Type B pancreatic cell (in vitro differentiated cells): ENCODE measurements at places on chromosomes 6 and 20. TPM values are rescaled to one million over a fixed set of nuclear protein-coding genes. Genes with fewer than 3 reads are reported as not detected.
A peak's percentile ranks its signal among the peaks of the same experiment; 100 is the strongest.

GRCh38 chr6:1255636-1256365, 56.1 kb upstream of the FOXQ1 start:
- H3K4me1 ChIP-seq: no peaks in the 10 kb centered on the region
- H3K27ac ChIP-seq: no peak overlapping the region
- no peak overlapping the region for H3K4me3 ChIP-seq
- H3K27me3 ChIP-seq: peaks cover 18% of the 10 kb centered on the region

- H3K36me3 ChIP-seq: no peaks in the 10 kb centered on the region
- no peaks in the 10 kb centered on the region for H3K27me3 ChIP-seq
- H3K4me3 ChIP-seq: no peak overlapping the region
- H3K27ac ChIP-seq: no peak overlapping the region
- DNase-seq: no peak
- peaks cover 18% of the 10 kb centered on the region for H3K4me1 ChIP-seq
Measured at GRCh38 chr6:37866590-37867507, 47.3 kb downstream of the ZFAND3 start.

GRCh38 chr6:111157412-111157811, 70.1 kb downstream of the SLC16A10 start:
- H3K27me3 ChIP-seq: no peaks in the 10 kb centered on the region
- H3K27ac ChIP-seq: no peak overlapping the region
- H3K4me3 ChIP-seq: no peak overlapping the region
- DNase-seq: no peak
- no peaks in the 10 kb centered on the region for H3K4me1 ChIP-seq

GRCh38 chr6:91852252-91852651, 1265.4 kb upstream of the MAP3K7 start:
- no peaks in the 10 kb centered on the region for H3K4me1 ChIP-seq
- H3K27ac ChIP-seq: no peak overlapping the region
- DNase-seq: no peak
- no peaks in the 10 kb centered on the region for H3K27me3 ChIP-seq
- H3K36me3 ChIP-seq: no peaks in the 10 kb centered on the region

DNA sequence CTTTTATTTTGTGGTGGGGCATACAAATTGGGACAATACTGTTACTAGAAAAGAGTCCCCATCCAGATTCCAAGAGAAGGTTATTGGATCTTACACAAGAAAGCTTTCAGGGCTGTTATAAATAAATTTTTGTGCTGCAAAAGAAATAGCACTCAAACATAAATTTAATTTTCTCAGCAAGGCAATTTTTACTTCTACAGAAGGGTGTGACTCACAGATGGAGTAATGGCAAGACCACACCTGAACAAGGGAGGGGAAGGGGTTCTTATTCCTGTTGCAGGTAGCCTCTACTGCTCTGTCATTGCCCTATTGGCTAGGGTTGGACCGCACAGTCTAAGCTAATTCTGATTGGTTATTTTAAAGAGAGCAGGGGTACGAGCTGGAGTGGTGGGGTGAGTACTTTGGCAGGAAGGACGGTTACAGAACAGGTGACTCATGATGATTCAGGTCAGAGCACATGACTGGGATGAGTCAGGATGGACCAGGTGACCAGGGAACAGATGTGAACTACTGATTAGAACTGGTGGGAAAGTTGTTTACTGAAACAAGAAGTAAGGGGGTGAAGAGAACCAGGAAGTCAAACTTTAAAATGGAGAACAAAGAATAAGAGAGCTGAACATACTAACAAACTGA, 41.1 kb downstream of the CNR1 start:
- no peaks in the 10 kb centered on the region for H3K4me1 ChIP-seq
- no peak for DNase-seq
- no peaks in the 10 kb centered on the region for H3K36me3 ChIP-seq
- H3K27me3 ChIP-seq: peaks cover 4% of the 10 kb centered on the region
- no peak overlapping the region for H3K27ac ChIP-seq

DNA sequence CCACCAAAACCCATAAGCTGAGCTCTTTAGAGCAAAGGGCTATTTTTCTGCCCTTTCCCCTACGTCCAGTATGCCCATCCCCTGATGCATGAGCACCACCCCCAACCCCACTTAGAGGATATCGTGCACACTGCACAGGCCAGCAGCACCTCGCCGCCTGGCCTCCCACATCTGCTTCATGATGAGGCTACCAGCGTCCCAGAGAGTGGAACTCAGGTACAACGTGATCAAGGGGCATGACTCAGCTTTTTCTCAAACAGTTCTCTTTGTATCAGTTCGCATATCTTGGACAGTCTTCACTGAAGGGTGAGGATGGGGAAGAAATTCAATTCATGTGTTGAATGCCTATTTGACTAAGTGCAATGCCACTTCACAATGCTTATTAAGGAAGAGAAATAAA, 81.9 kb upstream of the QKI start:
- no peaks in the 10 kb centered on the region for H3K36me3 ChIP-seq
- no peak for DNase-seq
- H3K27ac ChIP-seq: no peak overlapping the region
- peaks cover 4% of the 10 kb centered on the region for H3K4me1 ChIP-seq

DNA sequence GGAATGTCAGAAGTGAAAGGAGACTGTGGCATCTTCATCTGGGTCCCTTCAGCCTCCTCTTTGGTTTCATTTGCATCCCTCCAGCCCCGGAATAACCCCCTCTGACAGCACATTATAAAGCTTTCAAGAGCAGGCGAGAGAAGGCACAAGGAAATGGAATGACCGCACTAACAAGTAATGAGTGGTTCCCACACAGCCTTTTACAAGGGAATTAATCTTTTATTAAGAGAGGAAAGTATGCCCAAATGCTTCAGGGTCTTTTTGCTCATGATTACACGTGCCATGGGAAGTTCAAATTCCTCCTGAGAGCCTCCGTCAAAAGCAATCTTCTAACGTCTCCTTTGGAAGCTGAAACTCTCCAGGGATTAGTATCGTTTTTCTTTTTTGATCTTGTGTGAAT, 347.0 kb downstream of the BTBD3 start:
- DNase-seq: no peak
- H3K27ac ChIP-seq: peak overlapping the region; percentile 67
- H3K27me3 ChIP-seq: no peaks in the 10 kb centered on the region
- H3K4me1 ChIP-seq: peaks cover 8% of the 10 kb centered on the region
- no peak overlapping the region for H3K4me3 ChIP-seq

GRCh38 chr6:34059136-34059731, 86.7 kb downstream of the GRM4 start:
- H3K4me1 ChIP-seq: peaks cover 3% of the 10 kb centered on the region
- no peak overlapping the region for H3K4me3 ChIP-seq
- no peaks in the 10 kb centered on the region for H3K36me3 ChIP-seq
- peaks cover 8% of the 10 kb centered on the region for H3K27me3 ChIP-seq

DNA sequence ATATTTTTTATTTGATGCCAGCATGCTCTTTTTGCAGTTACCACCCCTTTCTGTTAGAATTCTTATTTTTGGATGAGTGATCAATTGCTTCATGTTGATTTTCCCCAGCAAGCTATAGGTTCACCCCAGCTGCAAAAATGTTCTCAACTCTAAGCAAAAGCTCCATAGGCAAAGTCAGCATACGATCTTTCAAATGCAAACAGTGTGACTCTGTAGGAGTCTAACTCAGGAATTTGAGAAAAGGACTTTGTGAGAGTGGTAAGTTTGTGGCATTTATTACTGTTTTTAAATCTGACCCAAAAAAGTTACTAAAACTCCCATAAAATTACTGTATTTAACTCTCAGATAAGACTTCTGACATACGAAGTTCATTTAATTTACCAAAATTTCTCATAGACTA, 134.9 kb upstream of the HSF2 start:
- no peak overlapping the region for H3K27ac ChIP-seq
- H3K27me3 ChIP-seq: no peaks in the 10 kb centered on the region
- no peak overlapping the region for H3K4me3 ChIP-seq

DNA sequence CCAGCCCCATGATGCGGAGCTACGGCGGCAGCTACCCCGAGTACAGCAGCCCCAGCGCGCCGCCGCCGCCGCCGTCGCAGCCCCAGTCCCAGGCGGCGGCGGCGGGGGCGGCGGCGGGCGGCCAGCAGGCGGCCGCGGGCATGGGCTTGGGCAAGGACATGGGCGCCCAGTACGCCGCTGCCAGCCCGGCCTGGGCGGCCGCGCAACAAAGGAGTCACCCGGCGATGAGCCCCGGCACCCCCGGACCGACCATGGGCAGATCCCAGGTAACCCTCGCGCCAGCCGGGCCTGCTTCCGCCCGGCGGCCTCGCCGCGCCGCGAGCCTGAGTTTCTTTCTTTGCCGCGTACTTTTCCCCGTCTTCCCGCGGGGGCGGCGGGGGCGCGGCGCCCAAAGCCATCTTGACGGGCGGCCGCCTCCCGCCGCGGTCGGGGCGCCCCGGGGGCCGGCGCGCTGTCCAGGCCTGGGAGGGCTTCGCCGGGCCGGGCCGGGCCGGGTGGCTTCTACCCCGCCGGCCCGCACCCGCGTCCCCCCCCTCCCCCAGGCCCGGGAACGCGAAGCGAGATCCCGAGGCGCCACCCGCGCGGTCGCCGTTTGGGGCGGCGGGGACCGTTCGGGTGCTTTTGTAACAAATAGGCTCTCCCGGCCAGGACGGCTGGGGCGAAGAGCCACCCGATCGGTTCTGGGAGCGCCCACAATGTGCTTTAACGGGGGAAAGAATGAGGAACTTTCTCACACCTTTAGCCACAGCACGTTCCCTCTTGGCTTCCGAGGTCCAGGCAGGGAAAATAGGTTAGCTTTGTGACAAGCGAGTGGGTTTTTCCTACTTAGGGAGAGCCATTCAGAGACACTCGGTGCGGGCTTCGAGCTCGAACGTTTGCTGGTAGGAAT, 2.3 kb downstream of the ARID1B start:
- no peaks in the 10 kb centered on the region for H3K27me3 ChIP-seq
- H3K4me3 ChIP-seq: peak overlapping the region; percentile 93
- peak overlapping the region; percentile 86 for H3K27ac ChIP-seq
- H3K36me3 ChIP-seq: peaks cover 3% of the 10 kb centered on the region

- H3K4me3 ChIP-seq: no peak overlapping the region
- no peak overlapping the region for H3K27ac ChIP-seq
- H3K36me3 ChIP-seq: no peaks in the 10 kb centered on the region
- no peak for DNase-seq
- peaks cover 8% of the 10 kb centered on the region for H3K4me1 ChIP-seq
Measured at GRCh38 chr20:63533388-63533787, 3.8 kb downstream of the PTK6 start.

GRCh38 chr6:158764926-158765325, 54.2 kb downstream of the EZR start:
- peaks cover 28% of the 10 kb centered on the region for H3K36me3 ChIP-seq
- H3K4me1 ChIP-seq: peaks cover 34% of the 10 kb centered on the region
- H3K27me3 ChIP-seq: no peaks in the 10 kb centered on the region

DNA sequence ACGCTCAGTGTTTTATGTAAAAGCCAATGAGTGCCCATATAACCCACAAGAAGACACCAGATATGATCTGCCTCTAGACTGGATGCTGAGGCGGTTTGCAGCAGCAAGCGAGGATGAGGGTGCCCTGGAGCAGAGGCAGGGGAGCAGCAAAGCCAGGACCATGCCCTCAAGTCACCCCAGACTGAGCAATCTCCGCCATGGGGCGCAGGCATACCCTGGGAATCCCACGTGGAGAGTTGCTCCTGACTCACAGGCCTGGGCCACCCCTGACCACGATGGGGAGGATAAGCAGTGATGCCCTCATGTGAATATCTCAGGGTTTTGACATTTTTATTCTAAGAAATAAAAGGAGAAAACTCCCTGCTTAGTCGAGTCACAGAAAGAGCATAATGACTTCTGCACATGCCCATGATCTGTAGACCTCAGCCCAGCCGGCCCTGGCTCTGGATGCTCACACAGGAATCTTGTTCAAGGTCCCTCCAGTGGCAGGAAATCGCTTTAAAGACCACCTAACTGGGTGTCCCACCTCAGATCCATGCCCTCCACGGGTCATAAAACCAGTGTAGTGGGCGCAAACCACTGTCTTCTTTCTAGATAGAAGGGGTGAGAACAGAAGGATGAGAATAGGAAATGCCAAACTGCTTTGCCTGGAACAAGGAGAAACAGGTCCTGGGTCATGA, 138.3 kb upstream of the SNX9 start:
- H3K27ac ChIP-seq: no peak overlapping the region
- H3K36me3 ChIP-seq: no peaks in the 10 kb centered on the region
- peaks cover 4% of the 10 kb centered on the region for H3K27me3 ChIP-seq
- no peak for DNase-seq
- H3K4me1 ChIP-seq: no peaks in the 10 kb centered on the region
- no peak overlapping the region for H3K4me3 ChIP-seq

DNA sequence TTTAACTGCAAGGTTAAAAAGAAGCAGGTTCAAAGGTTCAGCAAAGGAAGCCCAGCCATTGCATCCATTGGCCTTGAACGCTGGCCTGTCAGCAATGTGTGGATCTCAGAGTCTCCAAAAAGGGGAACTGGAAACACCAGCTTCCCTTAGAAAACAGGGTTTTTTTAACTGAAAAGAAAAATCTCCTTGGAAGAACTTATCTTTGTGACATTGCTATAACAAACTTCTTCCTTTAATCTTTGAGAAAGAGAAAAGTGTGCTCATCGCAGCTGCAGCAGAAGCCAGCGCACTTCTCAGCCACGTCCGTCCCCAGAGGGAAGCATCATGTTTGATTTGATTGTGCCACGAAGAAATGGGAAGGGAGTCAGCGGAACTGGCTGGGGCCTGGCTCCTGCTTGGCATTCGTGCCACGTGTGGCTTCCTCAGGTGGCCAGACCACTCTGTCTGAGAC, 215.0 kb downstream of the SYNDIG1 start:
- no peak for DNase-seq
- no peaks in the 10 kb centered on the region for H3K4me1 ChIP-seq
- no peak overlapping the region for H3K27ac ChIP-seq

- H3K4me3 ChIP-seq: peak overlapping the region; percentile 86
- peak overlapping the region; percentile 89 for H3K27ac ChIP-seq
- no peaks in the 10 kb centered on the region for H3K36me3 ChIP-seq
- DNase-seq: peak; percentile 85
- H3K27me3 ChIP-seq: peaks cover 75% of the 10 kb centered on the region
Measured at GRCh38 chr6:108133594-108134179, 32.1 kb upstream of the NR2E1 start.

- H3K4me3 ChIP-seq: no peak overlapping the region
- no peaks in the 10 kb centered on the region for H3K27me3 ChIP-seq
Measured at GRCh38 chr6:35064757-35065440, 76.2 kb downstream of the TCP11 start.

- no peak for DNase-seq
- H3K4me1 ChIP-seq: peaks cover 10% of the 10 kb centered on the region
- H3K27ac ChIP-seq: no peak overlapping the region
- no peak overlapping the region for H3K4me3 ChIP-seq
Measured at GRCh38 chr6:44012078-44012493, 115.2 kb downstream of the MRPL14 start.

DNA sequence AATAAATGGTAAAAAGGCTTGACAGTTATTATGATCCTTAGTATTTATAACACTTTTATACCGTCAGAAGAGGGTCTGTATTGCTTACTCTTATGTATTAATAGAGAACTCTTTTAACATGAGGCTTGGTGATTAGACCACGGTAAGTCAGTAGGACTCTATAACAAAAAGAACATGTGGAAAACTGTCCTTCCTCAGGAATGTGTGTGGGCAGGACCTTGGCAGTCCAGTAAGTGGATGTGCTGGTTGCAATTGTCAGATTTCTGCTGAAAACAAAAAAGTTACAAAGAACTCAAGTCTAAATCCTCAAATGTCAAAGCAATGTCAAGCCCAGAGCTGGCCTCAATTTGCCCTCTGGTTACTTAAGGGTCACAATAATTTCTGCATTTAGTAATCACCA, 81.1 kb downstream of the PLCG1 start:
- DNase-seq: no peak
- H3K36me3 ChIP-seq: no peaks in the 10 kb centered on the region
- no peak overlapping the region for H3K4me3 ChIP-seq
- no peaks in the 10 kb centered on the region for H3K27me3 ChIP-seq

Gene IP6K3
- 0.75 TPM in 1 of 2 replicates, not detected in the other for total RNA-seq

Gene DEFB124
- total RNA-seq: not detected in 2 replicates

Gene DHX35
- total RNA-seq: 7.1 and 14.0 TPM in 2 replicates

Gene GPX5
- total RNA-seq: not detected in 2 replicates
